Neural progenitor cell (in vitro differentiated cells): ENCODE measurements at places on chromosomes 6 and 20. TPM values are rescaled to one million over a fixed set of nuclear protein-coding genes. Genes with fewer than 3 reads are reported as not detected.

EPPIN gene
- not detected in 2 replicates for total RNA-seq

GRIK2 gene
- 0.88 and 1.5 TPM in 2 replicates for total RNA-seq

GRCh38 chr6:141552463-141552862, 580.3 kb upstream of the GJE1 start:
- DNase-seq: no peak

DNA sequence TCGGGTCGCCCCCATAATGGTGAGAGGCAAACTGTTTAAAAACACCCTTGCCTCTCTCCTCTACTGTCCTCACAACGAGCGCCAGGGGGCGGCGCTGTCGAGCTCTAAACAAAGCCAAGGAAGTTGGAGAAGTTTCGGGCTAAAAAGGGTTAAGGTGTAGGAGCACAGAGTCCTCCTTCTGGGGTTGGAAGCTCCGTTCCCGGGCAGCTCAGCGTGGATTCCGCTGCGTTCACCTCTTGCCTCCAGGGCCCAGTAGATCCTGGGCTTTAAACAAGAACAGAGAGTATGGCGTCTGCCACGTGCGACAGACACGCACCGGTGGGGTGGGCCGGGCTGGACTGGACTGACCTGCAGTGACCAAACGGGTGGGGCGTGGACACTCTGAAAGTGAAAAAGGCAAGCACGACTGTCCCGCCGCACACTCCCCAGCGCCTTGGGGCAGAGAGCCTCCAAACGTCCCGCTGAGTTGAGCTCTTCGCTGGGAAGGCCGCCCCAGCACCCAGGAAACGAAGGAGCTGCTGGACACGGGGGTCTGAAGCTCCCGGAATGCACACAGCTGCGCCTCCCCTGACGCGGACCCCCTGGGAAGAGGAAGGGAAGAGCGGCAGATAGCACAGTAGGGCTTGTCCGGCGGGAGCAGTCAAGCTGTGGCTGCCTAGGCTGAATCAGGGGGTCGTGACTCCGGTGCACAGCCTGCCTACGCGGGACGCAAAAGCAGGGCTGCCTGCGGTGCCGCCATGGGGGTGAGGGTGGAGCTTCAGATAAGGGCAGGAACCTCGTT, 1.6 kb upstream of the THBD start:
- DNase-seq: peak; percentile 93

- DNase-seq: no peak
These were observed 13.0 kb downstream of the TENT5A start for GRCh38 chr6:81739230-81740195.

- peak; percentile 77 for DNase-seq
These were observed 24.0 kb downstream of the FGD2 start for GRCh38 chr6:37029249-37029971.
